ENCODE measurements at places on chromosomes 3 and 15. TPM values are rescaled to one million over a fixed set of nuclear protein-coding genes. Genes with fewer than 3 reads are reported as not detected.

DNA sequence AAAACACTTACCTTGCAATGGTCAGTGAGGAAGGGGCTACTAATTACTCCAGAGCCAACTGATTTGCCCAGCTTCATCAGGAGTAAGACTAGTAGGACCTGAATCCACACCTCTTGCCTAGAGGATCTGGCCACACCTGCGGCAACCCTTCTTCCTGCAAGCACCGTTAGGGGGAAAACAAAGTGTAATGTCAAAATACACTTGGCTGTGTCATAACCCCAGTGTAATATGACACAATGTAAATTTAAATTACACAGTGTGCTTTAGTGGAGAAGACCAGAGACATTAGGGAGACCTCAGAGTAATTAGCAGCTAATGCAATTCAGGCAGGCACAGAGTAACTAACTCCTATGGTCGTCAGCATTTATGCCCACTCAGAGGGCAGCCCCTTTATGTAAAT lies 308.5 kb upstream of the ARRDC4 start:
- no peak for DNase-seq

DNA sequence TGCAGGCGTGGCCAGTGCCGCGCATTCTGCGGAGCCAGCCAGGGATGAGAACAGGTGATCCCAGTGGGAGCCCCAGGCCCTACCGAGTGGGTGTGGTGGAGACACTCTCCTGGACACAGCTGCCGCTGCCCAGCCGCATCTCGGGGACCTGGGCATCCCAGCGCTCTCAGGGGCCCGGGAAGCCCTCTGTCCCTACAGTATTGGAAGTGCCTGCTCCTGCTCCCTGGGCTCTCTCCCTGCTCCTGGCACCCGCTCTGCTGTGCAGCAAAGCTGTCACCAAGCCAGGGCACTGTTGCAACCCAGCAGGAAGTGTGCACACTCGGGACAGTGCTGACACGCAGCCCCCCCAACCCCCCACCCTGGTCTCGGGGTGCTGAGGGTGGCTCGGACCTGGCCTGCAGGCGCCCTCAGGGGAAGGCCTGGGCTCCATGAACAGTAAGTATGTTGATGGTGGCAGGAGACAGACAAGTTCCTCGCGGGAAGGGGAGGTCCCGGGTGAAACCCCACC lies 1177.4 kb upstream of the GBE1 start:
- no peak for DNase-seq

DNA sequence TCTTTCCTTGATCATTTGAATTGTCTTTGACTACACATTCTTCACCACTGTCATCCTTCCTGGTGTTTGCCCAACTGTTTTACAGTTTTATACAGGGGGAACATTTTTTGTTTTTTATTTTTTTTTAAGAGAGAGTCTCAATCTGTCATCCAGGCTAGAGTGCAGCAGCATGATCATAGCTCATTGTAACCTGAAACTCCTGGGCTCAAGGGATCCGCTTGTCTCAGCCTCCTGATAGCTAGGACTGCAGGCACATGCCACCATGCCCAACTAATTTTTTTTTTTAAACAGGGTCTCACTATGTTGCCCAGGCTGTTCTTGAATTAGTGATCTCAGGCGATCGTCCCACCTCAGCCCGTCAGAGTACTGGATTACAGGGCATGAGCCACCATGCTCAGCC lies 222.6 kb downstream of the BBX start:
- DNase-seq, result no peak

GRCh38 chr15:85754989-85755388 lies 39.7 kb downstream of the KLHL25 start:
- peak; percentile 37 for DNase-seq

The USF3 gene
- 17.7 TPM for total RNA-seq

The TTLL13 gene
- total RNA-seq, result not detected
